NCI-H524 (cell line): ENCODE measurements at places on chromosomes 3 and 15.
A peak's percentile ranks its signal among the peaks of the same experiment; 100 is the strongest.

DNA sequence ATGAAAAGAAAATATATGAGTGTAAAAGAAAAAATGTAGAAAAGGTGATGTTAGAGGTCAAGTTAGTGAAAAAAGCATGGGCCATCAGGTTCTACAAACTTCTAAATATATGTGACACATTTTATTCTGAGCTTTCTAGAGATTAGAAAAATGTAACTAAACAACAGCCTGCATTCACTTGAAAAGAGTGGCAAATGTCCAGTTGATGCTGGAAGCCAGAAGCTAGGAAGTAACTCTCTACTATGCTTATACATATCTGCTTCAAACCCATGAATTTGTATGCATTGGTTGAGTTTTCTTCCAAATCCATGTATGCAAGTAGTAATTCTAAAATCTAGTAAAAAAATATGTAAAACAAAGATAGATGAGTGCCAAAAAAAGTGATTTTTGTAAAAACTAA lies 123.5 kb downstream of the TGFBR2 start:
- DNase-seq: no peak

DNA sequence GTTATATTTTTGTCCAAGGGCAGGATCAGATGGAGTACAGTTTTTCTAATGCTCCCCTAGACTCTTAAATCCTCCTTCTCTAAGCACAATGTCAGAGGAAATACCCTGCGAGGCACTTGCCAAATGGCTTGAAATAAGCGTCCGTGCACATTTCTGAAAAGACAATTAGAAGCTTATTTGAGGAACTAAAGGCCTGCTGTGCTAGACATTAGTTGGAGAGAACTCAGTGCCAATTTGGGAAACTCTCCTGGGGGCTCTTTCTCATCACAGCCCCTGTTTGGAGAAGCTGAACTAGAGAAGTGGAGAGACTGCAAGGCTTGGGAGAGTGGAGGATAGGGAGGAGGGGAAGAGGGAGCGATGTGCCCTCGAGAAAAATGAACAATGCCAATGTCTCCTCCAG lies 247.6 kb upstream of the C2CD4B start:
- no peak for DNase-seq

DNA sequence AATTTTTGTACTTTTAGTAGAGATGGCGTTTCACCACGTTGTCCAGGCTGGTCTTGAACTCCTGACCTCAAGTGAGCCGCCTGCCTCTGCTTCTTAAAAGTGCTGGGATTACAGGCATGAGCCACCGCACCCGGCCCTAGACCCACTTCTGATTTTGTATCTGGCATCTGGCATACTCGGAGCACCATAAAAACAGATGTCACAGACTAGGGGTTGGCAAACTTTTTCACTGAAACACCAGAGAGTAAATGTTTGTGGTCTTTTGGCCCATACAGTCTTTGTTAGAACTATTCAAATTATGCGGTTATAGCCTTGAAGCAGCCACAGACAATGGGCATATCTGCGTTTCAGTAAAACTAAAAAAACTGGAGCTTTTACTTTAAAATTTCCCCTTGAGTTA lies 110.7 kb downstream of the TJP1 start:
- no peak for DNase-seq

- DNase-seq: peak; percentile 92
Observed at GRCh38 chr15:66095871-66096687, 157.5 kb downstream of the MEGF11 start.

DNA sequence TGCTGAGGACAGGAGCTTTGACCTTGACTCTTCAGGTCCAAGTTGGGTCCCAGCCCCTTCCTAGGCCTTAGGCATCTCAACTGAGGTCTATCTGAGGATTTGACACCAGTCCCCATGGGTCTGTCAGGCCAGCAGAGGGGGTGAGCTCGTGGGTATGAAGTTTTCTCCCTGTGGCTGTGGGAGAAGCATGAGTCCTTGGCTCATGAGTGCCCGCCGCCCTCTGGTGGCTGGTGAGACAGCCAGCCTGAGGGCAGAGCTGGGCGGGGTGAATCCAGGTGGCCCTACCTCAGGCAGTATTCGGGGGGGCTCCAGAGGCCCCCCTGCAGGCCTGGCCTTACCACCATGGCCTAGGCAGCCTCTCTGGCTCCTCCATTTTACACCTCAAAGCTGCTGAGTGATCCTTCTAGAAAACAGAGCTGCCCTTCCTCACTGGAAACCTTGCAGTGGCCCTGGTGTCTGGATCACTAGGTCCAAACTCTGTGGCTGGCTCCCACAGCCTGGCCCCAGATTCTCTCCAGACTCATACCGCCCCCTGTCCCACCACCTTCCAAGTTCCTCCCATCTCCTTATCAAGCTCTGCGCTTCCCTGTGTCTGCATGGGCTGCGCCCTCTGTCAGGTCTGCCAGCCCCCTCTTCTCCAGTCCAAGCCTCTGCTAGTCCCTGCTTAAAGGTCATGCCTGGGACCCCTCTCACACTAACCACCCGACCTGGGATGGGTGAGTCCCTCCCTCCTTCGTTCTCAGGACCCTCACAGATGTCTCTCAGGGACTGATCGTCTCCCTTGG lies 16.1 kb downstream of the SH2D7 start:
- DNase-seq: peak; percentile 94

GRCh38 chr3:20043396-20043795 lies 3.1 kb downstream of the KAT2B start:
- no peak for DNase-seq

- DNase-seq: no peak
Observed at GRCh38 chr15:58311556-58311955, 120.2 kb upstream of the LIPC start.

DNA sequence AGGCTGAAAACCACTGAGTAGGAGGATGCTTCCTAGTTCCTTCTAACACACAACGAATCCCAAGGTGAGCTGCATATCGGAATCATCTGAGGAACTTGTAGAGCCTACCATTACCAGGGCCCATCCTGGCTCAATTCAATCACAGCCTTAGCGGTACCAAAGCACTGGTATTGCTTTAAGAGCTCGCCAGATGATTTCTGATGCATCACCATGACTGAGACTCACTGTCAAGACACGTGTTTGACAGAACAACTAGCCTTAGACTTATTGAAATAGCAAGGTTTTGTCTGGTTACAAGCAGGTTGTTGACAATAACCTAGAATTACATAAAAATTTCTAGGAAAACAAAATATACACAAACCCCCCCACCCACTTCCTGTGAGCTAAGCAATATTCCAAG lies 68.5 kb downstream of the CBLB start:
- DNase-seq: no peak

- DNase-seq: peak; percentile 29
Observed at GRCh38 chr3:194450341-194450740, 36.5 kb downstream of the ATP13A3 start.

- DNase-seq: no peak
Observed at GRCh38 chr3:157738441-157738840, 235.2 kb upstream of the VEPH1 start.

GRCh38 chr3:130826516-130827182 lies 67.2 kb upstream of the ATP2C1 start:
- DNase-seq: no peak

DNA sequence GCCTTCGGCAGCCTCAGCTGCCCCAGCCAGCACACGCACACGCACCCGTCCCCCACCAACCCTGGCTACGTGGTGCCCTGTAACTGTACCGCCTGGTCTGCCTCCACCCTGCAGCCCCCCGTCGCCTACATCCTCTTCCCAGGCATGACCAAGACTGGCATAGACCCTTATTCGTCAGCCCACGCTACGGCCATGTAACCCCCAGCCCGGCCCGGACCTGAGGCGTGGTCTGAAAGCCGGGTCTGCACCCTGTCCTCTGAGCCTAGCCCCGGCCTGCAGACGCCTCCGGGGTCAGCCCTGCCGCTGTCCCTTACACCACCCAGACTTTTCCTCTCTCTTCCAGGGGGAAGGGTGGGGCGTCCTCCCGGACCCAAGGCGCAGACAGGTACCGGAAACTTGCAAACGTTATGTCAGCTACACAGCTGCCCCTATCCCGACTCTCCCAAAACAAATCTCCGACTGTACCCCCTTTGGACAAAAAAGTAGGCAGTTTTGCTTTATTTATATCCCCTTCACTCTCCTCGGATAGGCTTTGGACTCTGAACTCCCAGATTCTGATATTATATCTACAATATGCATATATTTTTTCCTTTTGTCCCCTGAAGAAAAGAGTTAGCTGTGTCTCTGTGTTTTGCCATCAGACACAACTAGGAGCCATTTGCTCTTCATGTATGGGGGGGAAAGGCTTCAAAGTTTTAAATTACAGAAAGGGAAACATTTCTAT lies 1.4 kb downstream of the SOX14 start:
- no peak for DNase-seq
